ENCODE measurements at places on chromosomes 2 and 18.

DNA sequence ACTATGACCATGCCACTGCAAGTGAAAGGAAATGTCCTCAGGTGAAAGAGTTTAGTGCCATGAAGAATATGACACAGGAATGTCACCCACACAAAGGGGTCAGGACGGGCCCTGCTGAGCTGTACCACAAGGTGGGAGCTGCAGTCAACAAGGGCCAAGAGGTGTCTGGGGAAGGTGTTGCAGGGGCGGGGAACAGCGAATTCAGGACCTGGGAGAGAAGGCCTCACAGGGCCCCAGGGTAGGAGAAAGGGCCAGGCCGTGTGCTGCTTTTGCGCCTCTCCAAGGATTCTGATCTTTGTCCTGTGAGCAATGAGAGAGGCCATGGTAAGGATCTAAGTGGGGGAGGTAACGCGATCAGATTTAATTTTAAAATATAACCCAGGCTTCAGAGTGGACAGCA lies 23.6 kb downstream of the CYB5A start:
- DNase-seq = no peak

DNA sequence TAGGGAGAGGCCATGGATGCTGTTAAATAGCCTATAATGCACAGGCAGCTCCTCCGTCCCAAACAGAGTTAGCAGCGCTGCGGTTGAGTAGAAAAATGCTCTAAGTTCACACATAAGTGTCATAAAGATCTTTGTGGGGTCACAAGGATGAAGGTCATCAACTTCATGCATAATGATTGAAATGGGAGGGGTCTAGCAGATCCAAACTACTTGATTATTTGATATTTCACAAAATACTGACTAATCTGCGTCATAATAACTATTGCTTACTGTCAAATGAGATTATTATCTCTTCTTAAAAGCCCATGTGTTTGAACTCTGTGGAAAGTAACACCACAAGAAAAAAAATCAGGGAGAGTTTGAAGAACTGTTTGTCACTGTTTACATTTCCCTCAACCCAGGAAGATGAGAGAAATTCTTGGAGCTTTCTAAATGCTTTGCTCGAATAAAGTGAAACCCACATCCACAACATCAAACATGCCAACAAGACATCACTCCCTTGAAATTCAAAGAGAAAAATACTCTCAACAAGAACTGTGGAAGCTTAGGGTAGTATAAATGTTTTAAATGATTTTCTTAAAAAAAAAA lies 50.5 kb upstream of the CREB1 start:
- DNase-seq = no peak

DNA sequence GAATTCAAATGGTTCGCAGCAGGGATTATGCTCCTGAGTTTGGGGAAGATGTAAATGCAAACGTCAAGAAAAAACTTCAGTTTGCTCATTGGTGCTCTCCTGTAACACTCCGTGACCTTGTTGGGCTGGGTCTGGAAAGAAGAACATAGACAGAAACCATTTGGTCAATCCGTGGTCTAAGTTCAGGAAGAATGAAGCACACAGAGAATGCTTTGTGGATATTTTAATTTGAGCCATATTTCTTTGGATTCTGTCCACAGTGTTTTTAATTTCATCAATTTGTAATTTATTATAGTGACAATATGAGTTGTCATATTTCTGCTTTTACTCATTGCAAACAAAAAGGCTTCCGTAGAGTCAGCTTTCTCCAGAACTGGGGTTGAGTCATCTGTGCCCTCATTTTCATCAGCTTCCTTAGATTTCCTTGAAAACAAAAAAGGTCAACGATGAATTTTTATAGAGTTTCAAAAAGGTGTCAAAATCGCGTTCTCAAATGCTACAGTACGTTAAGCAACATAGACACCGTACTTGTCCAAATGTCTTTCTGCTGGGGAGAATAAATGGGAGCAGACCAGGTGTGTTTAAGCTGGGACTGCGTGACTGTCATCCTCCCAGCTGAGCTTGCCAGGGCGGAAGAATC lies 606.4 kb downstream of the RNF144A start:
- no peak for DNase-seq

DNA sequence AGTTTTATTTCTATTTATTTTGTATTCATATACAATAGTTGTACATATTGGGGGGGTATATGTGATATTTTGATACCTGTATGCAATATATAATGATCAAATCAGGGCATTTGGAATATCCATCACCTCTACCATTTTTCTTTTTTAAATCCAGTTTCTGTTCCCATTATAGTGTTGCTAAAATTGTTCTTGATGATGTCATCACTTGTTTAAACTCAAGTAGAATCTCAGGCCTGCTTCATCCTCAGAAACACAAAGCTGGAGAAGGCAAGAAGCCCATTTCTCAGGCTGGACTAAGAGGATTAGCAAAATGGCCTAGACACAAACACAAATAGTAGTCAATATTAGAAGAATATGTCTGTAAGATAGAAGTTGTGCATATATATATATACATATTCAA lies 747.1 kb upstream of the ACVR2A start:
- no peak for DNase-seq

DNA sequence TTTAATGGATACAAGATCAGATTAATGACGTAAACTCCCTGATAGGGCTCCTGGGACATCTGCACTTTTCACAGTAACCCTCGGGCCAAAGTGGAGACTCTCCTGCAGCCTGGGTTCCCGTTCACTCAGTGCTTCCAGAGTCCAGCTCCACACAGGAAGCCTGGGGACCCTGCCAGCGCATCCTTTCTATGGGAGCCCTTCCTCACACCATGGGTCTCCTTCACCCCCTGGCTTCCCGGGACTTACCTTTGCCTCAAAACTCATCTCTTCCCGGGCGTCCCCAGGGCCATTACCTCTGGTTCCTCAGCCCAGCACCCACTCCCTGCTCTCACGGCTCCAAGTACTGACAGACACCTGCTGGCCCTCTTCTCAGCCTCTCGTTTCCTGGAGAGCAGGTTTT lies 40.7 kb upstream of the KLF11 start:
- no peak for DNase-seq

- DNase-seq = no peak
Observed at GRCh38 chr2:64809216-64809615, 155.5 kb upstream of the SERTAD2 start.

DNA sequence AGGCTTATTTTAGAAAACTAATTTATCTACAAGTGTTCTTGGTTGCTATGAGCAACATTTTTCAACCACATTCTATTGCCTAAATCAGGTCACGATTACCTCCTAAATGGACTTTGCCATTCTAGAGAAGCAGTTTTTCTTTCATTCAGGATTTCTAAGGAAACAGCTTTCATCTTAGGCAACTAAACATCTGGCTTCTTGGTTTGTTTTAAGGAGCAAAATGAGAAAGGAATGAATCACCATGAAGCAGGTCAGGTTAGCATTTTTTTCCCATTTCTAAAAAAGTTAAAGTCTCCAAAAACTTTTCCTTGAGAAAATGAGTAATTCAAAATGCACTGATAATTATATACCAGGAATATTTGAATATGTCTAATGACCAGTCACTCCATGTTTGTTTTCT lies 114.8 kb downstream of the GAREM1 start:
- peak; percentile 86 for DNase-seq

- DNase-seq = no peak
Observed at GRCh38 chr18:26225022-26225693, 1.1 kb upstream of the TAF4B start.

GRCh38 chr2:19292007-19292406 lies 66.4 kb downstream of the OSR1 start:
- DNase-seq = no peak

DNA sequence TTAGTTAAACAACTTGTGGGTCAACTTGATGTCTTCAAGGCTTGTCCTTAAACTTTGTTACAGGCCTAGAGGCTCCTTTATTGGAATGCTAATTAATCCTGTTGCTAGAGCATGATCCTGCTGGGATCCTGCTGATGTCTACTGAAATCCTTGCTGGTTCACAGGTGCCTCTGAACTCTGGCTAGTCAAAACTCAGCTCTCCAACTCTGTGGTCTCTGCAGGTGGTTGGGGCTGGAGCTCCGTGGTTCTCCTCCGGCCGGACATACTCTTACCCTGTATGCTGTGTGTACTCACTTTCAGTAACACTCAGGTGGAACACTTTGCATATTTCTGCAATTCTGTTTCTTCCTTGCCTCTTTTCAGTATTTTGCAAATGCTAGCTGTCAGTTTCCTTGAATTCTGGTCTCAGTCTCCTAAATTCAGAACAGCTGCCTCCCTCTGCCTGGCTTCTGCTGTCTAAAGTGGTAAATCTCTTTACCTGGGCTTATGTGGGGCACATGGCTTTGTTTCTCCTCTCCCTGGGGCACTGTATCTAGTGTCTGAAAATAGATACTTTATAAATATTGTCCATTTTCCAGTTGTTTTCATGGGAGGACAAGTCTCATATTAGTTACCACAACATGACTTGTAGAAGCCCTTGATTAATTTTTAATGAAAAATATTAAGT lies 113.0 kb downstream of the ATP9B start:
- DNase-seq = no peak

GRCh38 chr2:157255746-157256145 lies 1.8 kb upstream of the GALNT5 start:
- no peak for DNase-seq

- no peak for DNase-seq
Observed at GRCh38 chr2:20537423-20538307, 90.8 kb downstream of the RHOB start.

- DNase-seq = no peak
Observed at GRCh38 chr18:596288-596881, 403 bp upstream of the CLUL1 start.

DNA sequence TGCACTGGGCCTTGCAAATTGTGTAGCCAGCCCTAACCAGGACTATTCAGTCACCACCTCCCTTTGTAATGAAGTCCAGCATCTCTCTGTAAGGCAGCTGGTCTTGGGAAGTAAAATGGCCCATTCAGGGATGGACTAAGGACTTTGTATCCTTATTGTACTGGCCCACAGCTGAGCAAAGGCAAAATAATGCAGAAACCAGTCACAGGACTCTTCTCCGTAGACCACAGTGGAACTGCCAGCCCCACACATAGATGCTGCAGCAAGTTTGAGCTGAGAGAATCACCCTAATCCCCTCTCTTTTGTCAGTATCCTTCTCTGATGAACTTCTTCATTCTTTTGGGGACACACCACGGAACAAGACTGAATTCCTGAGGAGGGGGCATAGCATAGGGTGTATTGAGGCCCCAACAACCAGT lies 73.6 kb upstream of the RTN4 start:
- no peak for DNase-seq

GRCh38 chr2:71923887-71924533 lies 223.7 kb downstream of the CYP26B1 start:
- peak; percentile 60 for DNase-seq

GRCh38 chr2:54468673-54469072 lies 12.5 kb downstream of the SPTBN1 start:
- no peak for DNase-seq

GRCh38 chr2:144358979-144359541 lies 160.9 kb downstream of the ZEB2 start:
- DNase-seq = peak; percentile 75

- no peak for DNase-seq
Observed at GRCh38 chr18:49486606-49486952, 455 bp downstream of the C18orf32 start.

GRCh38 chr2:53432936-53433335 lies 334.7 kb upstream of the CHAC2 start:
- DNase-seq = no peak

GRCh38 chr2:74186038-74186437 lies 7.4 kb upstream of the MOB1A start:
- no peak for DNase-seq

- DNase-seq = no peak
Observed at GRCh38 chr2:32993005-32993539, 46.3 kb downstream of the LTBP1 start.

GRCh38 chr2:11577101-11577883 lies 43.4 kb downstream of the GREB1 start:
- no peak for DNase-seq

- DNase-seq = no peak
Observed at GRCh38 chr2:67991456-67991855, 71.3 kb downstream of the C1D start.

DNA sequence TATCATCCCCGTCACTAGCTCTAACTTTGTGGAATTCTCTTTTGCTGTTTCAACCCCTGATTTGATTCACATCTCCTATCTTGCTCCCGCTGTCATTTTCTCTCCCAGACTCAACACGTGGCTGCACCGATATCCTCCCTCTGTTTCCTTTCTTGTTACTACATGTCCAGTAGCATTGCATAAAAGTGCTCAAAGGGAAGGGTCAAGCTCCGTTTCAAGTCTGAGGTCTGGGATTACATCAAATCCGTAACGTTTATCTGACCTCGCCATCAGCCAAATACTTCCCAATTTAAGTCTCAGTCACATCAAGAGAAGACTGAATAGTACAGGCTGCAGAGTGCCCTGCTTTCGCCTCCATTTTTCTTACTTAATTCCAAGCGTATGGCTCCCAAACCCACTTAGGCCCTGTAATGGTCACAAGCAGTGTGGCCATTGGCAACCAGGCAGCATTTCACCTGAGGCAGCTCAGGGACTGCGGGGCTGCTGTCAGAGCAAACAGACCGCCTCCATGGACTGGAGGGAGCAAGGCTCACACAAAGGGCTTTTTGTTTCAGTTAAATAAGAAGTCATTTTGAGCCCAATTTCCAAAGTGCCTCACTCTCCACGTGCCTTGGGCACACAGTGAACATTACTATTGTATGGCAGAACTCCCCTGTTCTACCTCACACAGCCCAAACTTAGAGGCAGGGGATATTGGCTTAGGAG lies 217.8 kb downstream of the BCL11A start:
- DNase-seq = no peak

GRCh38 chr2:164697688-164698461 lies 76.6 kb upstream of the GRB14 start:
- DNase-seq = peak; percentile 41

Data from HCEC 1CT (cell line).